ENCODE measurements at places on chromosomes 3 and 15. TPM values are rescaled to one million over a fixed set of nuclear protein-coding genes. Genes with fewer than 3 reads are reported as not detected.

The RAD51 gene
- total RNA-seq: 12.0 TPM

GRCh38 chr3:107651782-107652181 is 129.0 kb downstream of the BBX start:
- no peak for DNase-seq

The PIK3R4 gene
- 30.3 TPM for total RNA-seq

DNA sequence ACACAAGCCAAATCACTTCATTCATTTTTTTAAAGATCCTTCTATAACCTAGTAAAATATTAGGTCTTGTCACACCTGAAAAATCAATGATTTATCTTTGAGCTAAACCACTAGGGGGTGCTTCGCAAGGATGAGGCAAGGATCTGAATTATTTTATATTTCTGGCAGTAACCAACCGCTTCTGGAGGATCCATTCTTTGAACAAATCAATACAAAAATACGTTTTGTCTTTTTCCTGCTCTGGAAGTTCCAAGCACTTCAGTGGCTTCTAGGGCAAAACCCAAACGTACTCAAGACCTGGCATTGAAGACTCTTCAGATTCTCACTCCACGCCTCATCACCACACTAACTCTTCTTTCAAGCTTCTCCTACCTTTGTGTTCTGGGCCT is 486 bp downstream of the LSG1 start:
- peak; percentile 49 for DNase-seq

DNA sequence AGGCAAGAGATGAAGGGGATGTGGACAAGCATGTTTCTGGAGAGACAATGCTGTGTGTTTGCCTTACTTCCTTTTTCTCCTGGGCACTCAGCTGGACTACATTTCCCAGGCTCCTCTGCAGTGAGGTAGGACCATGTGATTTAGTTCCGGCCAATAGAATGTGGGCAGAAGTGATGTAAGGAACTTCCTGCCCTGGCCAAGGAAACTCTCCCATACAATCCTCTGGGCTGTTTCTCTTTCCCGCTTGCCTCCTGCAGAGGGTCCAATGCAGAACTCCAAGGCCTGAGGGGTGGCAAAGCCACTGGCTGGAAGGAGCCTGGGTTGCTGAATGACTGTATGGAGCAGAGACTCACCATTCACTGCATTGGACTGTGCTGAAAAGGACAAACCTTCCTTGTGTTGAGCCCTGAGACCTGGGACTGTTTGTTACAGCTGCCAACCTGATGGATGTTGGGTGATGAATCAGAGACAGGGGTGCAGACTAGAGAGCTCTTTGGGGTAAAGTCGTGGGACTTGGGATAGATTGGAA is 82.7 kb upstream of the SLC6A6 start:
- DNase-seq: peak; percentile 36

GRCh38 chr15:45802140-45802539 is 167.3 kb downstream of the SQOR start:
- no peak for DNase-seq

GRCh38 chr3:43879166-43879565 is 188.4 kb downstream of the ABHD5 start:
- DNase-seq: no peak

The KLF13 gene
- 14.2 TPM for total RNA-seq

DNA sequence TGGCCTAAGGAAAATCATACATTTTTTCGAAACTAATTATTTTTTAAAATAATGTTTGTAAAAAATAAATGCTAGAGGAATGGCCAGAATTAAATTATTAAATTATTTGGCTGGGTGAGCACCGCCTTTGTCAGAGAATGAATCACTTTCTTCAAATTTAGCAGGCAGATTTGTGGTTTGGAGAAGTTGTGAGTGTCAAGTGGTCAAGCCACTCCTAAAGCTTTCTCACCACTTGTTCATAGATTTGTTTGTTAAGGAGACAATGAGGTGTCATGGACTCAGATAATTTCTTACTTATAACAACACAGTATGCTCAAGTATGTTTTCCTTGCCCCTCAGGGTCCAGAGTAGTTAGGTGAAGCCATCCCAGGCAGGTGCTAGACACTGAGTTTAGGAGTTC is 196.2 kb downstream of the TUSC7 start:
- no peak for DNase-seq

The CKMT1B gene
- 30.9 TPM for total RNA-seq

The CORO2B gene
- total RNA-seq: not detected

DNA sequence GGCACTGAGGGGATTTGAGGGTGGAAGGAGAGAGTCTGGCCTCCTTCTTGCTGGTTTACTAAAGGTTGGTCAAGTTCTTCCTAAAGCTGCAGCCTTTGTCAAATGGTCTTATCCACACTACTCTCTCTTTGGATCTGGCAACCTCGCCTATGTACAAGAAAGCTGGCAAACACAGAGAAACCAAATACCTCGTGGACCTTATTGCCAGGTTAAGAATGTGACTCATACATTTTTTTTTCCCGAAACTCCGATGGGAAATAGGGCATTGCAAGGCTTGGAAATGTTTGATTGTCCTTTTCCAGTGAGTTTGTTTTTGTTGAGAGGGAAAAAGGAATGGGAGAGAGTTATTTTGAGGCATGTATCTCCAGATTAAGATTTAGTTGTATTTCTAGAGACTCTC is 13.9 kb downstream of the EOMES start:
- no peak for DNase-seq

- no peak for DNase-seq
Observed at GRCh38 chr3:24683090-24683489, 188.4 kb upstream of the THRB start.

The WDR72 gene
- not detected for total RNA-seq

GRCh38 chr15:77380033-77380432 is 39.9 kb downstream of the PEAK1 start:
- no peak for DNase-seq

DNA sequence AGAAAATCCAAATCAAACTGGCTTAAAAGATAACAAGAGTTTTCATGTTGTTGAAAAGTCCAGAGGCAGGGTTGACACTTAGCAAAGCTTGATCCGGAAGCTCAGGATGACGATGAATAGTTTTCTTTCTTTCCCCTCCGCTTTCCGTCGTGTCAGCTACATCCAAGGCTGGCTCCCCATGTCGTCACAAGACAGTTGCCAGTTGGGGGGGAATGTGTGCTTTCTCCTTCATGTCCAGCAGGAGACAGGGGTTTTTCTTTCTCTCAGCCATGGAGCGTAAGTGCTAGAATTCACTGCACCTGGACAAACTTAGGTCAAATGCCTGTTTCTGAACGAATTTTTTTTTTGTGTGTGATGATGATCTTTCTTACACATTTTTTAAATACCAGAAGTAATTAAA is 273.8 kb upstream of the RGMA start:
- no peak for DNase-seq

The PCSK6 gene
- total RNA-seq: 0.37 TPM

The ABI3BP gene
- total RNA-seq: not detected

The RBP2 gene
- not detected for total RNA-seq

The WNT5A gene
- 16.4 TPM for total RNA-seq

The CCR3 gene
- 1.1 TPM for total RNA-seq

DNA sequence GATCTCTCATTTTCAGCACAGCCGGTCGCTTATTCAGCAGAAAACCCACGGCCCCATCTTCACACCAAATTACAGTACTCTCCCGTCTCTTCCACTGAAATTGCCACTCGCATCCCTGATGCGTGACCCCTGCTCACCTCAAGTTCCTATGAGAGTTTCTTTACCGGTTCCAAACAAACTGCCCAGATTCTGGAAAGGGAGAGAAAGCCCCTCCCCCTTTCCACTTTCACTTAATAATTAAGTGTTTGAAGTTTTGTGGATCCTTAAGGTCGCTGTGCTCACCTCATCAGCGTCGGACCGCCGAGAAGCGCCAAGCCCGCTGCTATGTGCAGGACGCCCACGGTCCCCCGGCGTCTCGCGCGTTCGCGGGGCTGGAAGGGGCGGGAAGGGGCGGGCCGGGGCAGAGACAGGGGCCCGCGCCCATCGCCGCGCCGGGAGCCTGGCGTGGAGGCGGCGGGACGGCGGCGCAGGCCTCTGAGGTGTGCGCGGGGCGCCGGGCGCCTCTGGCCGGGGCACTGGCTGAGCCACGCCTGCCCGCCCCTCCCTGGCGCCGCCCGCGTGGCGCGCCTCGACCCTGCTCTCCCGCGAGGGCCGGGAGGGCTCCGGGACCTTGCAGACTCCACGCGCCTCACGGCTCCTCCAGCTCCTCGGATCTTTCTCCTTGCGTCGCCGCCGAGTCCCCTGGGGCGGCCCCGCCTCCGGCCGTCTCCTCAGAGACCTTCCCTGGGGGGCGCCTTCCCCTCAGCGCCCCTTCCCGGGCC is at the start of gene GPR156:
Gene GPR156, minus strand, starts transcription at position 476 of the 761 bp plus-strand sequence. CDS start 41,124 bp downstream, outside the sequence.
- DNase-seq: no peak

DNA sequence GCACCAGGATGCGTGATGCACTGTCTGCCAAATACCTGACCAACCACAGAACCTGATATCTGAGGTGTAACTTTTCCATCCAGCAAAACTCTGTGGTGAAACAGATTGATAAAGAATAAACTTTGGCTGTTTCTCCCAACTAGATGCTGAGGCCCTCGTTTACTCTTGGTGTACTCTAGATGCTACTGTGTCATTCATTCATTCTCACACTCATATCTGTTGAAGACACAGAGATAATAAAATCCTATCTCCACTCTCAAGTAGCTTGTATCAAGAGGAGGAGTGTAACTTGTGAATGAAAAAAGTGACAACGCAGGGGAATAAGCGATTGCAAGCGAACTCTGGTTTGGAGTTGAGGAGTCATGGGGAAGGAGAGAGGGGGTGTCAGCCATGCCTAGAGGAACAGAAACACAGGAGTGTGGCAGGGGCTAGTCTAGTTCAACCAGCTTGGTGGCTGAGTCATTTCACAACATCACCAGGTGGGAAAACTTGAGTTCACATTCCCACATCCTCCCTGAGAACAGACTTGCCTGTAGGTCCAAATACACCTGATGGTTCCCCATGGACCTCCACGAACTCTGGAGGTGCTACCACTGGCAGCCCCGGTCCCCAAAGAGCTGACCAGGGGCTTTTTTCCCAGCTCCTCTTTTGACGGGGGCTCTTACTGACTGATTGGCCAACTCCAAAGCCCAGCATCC is 73.3 kb upstream of the SNRK start:
- no peak for DNase-seq

DNA sequence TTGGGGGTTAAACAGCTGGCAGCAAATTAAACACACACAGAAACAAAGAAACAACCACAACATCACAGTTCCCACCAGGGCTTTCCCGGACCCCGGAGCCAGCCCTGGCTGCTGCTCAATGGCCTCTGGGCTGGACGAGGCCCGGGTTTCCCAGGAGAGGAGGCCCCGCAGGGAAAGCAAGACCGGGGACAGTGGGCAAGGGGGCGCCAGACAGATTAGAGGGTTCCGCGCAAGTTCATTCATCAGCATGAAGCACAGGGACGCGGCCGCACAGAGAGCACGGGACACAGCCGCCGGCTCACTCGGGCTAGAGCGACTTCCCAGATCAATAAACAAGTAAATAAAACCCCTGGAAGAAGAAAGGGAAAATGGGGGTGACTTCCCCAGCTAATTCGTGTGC is 66.4 kb upstream of the RPL32 start:
- DNase-seq: no peak

The OR5K2 gene
- not detected for total RNA-seq

The CELF6 gene
- 0.18 TPM for total RNA-seq

The AHSG gene
- total RNA-seq: not detected

GRCh38 chr15:77818484-77819047 is 185.9 kb upstream of the LINGO1 start:
- no peak for DNase-seq
